ENCODE measurements at places on chromosomes 16 and 17.

DNA sequence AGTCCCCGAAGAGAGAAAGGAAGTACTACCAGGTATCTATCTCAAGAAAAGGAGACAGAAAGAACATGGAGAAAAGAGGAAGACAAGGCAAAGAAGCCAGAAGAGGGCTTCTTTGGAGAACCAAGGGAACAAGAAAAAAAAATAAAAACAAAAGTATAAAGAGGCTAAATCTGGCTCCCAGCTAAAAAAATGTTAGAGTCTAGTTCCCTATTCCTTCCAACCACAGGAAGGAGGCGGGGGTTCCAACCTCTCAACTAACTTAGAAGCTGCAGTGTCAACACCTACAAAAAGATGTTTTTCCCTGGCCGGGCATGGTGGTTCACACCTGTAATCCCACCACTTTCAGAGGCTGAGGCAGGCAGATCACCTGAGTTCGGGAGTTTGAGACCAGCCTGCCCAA, 13.4 kb downstream of the UTP6 start:
- no peak for DNase-seq

DNA sequence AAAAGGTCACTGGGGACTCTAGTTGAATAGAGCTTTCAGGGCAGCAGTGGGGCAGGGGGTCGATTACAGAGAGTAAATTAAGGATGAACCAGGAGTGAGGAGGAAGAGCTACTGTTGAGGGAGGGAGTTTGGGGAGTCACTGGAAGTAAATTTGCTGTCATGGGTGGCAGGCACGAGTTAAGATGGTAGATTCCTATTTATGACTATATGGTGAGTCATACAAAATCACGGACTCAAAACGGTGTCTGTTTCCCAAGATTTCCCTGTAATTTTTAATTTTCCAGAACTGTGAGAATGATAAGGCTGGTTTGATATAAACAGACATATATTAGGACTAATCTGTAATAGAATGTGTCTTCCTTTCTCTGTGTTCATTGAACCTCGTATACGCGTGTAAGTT, 287.6 kb upstream of the GOT2 start:
- DNase-seq, result no peak

- no peak for DNase-seq
Observed at GRCh38 chr17:65820811-65821210, 259.4 kb upstream of the AXIN2 start.

- DNase-seq, result no peak
Observed at GRCh38 chr17:46818316-46818928, at the start of gene WNT3. Gene WNT3, minus strand, starts transcription at chr17:46818692. Its CDS starts 95 bp downstream, at chr17:46818597.

DNA sequence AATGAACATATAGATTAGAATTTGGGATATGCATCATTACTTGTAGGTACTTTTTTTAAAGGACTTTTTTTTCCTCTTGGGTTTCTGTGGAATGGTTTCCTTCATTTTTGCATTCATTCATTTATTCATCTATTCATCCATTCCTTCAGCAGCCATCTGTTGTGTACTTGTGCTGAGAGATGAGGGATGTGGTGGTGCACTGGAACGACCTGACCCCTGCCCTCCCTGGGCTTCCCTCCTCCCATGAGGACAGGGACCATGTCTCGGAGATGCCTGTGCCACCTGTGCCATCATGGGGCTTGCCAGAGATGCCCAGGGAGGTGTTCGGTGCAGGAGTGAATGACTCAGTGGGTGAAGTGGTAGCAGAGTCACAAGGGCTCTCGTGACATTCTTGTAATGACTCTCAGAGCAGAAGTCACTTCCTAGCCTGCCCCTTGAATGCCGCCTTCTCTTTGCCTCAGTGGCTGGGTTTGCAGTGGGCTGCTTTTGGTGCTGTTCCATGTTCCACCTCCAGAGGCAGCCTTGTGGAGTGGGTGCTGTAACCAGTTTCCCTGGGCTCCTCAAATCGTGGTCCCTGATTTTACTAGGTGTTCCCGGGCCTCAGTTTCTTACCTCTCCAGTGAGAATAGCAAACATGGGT, 43.9 kb downstream of the CLEC16A start:
- DNase-seq, result no peak

GRCh38 chr17:62692721-62693431, 65.4 kb downstream of the MRC2 start:
- DNase-seq, result no peak

- DNase-seq, result no peak
Observed at GRCh38 chr16:80554033-80554432, 13.2 kb downstream of the DYNLRB2 start.

DNA sequence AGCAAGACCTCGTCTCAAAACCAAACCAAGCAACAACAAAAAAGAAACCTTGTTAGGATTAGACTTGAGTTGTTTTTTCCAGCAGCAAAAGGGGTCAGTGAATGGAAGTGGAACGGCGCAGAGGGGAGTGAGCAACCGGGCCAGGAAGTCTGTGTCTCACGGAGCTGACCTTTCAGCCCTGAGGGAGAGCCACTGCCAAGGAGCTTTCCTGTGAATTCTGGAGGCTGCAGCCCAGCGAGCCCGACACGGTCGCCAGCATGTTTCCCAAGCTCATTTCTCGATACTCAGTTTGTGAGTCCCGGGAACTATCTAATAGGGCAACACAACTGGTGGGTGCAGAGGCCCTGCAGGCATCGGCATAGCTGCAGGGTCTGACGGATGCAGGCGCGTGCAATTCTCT, 19.6 kb downstream of the TELO2 start:
- no peak for DNase-seq

DNA sequence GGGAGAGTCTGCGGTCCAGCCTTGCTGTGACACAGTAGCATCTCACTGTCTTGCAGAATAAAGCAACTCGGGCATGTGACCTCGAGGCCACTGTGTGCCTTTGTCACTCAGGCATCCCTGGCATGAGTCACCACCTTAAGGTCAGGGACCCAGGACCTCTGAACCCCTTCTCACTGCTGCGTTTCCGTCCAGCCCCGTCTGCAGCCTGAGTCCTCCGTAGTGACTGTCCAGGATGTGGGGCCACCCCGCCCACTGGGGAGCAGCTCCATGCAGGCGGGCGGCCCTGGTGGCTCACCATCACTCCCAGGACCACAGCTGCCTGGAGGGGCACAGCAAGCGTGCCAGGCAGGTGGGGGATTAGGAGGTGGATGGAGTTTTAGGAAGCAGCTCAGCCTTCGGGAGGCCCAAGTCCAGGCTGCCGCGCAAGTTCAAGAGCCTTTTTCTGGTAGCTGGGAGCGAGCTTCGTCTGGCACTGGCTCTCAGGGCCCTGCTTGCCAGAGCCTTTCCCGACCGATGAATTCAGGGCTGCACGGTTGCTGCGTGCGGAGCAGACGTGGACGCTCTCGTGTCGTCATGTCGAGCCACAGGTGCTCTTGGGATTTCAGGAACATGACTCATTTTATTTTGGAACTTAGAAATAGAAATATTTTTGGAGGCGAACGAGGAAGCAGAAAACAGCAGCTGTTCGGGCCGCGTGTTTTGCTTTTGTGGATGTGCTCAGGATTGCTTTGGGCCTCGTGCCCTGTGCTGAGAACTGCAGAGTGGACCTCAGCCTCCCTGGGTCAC, 16.8 kb downstream of the KCTD5 start:
- no peak for DNase-seq

DNA sequence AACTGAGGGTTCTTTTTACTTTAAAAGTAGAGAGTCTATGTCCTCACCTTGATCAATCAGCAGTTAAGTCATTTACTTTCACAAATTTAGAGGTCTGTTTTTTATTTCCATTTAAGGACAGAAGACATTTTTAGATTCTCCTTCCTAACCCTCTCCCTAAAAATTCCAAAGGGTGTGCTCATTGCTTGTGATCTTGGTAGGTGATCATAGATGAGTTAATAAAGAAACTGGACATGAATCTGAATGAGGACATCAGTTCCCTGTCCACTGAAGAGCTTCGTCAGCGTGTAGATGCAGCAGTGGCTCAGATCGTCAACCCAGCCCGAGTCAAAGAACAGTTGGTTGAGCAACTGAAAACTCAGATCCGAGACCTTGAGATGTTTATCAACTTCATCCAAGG, 8.8 kb downstream of the RUNDC1 start:
- no peak for DNase-seq

- no peak for DNase-seq
Observed at GRCh38 chr17:70896843-70897242, 727.5 kb downstream of the KCNJ2 start.

GRCh38 chr16:725041-725376, 1.2 kb downstream of the CCDC78 start:
- no peak for DNase-seq

GRCh38 chr17:57266902-57267311, 10.6 kb downstream of the MSI2 start:
- DNase-seq, result no peak

GRCh38 chr16:9159839-9160550, 68.6 kb downstream of the HAPSTR1 start:
- DNase-seq, result no peak

GRCh38 chr16:88430524-88431446, 22.3 kb upstream of the ZFPM1 start:
- no peak for DNase-seq

DNA sequence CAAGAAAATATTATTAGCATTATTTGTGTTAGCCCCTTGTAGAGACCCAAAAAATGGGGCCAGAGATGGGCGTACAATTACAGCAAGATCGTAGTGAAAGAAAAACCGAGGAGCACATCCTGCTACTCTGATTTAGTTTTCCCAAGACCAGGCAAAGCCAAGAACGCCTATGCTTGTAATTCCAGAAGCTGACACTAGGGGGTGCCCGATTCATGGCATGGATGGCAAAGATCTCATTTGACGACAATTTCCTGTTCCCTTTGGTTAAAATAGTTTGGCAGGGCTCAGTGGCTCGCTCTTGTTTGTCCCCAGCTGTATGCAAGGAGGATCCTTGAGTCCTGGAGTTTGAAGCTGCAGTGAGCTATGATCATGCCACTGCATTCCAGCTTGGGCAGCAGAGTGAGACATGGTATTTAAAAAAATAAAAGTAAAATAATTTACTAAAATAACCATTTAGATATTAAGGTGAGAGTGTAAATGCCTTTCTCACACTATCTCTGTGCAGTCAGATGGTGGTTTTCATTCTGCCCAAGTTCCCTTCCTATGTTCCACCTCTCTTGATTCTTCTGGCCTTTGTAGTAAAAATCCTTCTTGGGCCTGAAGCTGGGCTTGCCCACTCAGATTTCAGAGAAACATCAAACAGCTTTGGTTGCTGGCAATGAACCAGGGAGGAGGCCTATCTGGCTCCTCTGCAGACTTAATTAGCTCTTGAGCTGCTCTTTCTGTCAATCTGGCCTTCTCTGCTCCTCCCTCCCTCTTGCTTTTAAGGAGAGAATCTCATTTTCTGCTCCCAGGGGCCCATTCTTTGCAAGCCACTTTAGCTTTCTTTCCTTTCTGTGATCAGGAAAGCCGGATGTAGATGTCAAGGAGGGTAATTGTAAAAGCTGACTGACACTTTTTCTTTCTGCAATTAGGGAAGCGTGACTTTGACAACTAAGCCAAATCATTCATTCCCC, 31.2 kb downstream of the TMEM238L start:
- no peak for DNase-seq

- DNase-seq, result no peak
Observed at GRCh38 chr17:12421646-12422306, 243.9 kb upstream of the MYOCD start.

GRCh38 chr16:62167551-62167950, 131.3 kb upstream of the CDH8 start:
- no peak for DNase-seq

GRCh38 chr16:78289373-78289772, 189.9 kb downstream of the WWOX start:
- DNase-seq, result no peak

- no peak for DNase-seq
Observed at GRCh38 chr16:82197540-82198240, 27.7 kb upstream of the MPHOSPH6 start.

GRCh38 chr17:39699818-39700147, at the start of gene ERBB2:
Gene ERBB2, plus strand, starts transcription at chr17:39700064. Its CDS starts 175 bp downstream, at chr17:39700239.
- peak; percentile 37 for DNase-seq

GRCh38 chr17:80652756-80653330, 108.2 kb downstream of the RPTOR start:
- DNase-seq, result no peak

- no peak for DNase-seq
Observed at GRCh38 chr17:10797476-10798328, 6.2 kb downstream of the TMEM238L start.

GRCh38 chr17:68820825-68821481, 134.2 kb downstream of the ABCA8 start:
- no peak for DNase-seq

DNA sequence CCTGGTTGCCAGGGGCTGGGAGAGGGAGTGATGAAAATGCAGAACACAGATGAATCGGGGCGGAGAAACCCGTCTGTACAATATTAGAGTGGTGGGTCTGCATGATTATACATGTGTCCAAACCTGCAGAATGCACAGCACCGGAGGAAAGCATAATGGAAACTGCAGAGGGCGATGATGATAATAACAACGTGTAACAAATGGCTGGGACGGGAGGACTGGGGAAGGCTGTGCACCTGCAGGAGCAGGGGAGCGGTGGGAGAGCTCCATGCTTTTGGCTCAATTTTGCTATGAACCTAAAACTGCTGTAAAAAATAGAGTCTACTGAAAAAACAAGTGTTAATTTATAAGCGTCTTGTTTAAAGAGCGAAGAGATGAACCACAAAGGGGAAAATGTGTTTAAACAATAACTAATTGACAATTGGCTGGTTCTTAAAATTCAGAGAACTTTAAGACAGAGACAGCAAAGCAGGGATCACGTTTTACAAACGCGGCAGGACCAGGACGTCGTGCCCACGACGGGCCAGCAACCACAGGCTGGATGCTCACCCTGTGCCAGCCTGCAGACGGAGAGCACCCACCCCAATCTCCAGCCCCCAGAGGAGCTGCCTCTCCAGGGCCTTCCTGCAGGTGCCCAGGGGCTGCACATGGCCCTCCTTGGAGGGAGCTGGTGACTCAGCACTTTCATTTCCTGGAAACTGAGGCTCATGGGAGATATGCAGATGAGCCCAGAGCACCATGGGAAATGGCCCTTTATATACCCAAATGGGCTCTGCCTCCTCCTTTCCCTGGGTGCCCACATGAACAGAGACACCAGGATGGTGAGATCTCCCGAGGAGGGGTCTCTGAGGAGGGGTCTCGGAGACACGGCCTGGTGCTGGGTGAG, at the start of gene TEX19:
TSS of gene TEX19 (plus strand) at position 783 of the 886 bp plus-strand sequence. CDS start 2,904 bp downstream, outside the sequence.
- no peak for DNase-seq

DNA sequence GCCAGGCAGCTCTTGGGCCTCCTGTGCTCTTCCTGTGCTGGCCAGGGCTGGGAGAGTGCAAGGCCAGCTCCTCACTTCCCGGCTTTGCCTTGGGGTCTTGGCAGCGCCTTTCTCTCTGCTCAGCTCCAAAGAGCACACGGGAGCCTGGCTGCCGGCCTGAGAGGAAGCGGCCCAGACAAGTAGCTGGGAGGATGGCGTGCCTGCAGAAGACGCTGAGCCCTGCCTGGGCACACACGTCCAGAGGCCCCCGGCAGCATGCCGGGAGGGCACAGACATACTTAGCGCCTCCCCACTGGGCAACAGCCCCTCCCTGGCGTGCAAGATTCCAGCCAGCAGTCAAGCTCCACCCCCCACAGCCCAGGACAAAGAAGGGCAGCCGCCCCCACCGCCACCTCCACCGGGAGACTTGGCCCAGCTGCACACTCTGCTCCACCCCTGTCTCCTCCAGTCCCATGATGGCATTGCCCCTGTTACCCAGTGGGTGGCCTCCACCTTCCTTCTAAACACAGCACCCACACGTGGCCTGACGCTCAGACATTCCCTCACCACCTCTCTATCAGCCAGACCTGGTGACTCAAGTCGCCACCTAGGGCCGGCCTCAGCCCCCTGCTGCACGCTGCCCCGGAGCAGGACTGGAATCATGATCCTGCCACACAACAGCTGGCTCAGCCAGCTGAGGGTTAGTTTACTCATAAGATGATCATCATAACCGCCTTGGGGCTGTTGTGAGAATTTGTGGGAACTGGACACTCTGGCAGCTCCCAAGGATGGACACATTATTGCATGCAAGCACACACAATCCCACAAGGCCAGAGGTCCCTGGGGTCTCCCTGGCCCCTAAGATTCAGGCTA, 12.4 kb downstream of the SGCA start:
- peak; percentile 96 for DNase-seq

Data from smooth muscle cell of the brain vasculature (primary cell).